Transverse colon (tissue), 4 donors: ENCODE measurements at places on chromosomes 11 and 22. TPM values are rescaled to one million over a fixed set of nuclear protein-coding genes. Genes with fewer than 3 reads are reported as not detected.

GRCh38 chr11:66070604-66071380, 720 bp downstream of the PACS1 start:
- peak; percentile 43 for DNase-seq

DNA sequence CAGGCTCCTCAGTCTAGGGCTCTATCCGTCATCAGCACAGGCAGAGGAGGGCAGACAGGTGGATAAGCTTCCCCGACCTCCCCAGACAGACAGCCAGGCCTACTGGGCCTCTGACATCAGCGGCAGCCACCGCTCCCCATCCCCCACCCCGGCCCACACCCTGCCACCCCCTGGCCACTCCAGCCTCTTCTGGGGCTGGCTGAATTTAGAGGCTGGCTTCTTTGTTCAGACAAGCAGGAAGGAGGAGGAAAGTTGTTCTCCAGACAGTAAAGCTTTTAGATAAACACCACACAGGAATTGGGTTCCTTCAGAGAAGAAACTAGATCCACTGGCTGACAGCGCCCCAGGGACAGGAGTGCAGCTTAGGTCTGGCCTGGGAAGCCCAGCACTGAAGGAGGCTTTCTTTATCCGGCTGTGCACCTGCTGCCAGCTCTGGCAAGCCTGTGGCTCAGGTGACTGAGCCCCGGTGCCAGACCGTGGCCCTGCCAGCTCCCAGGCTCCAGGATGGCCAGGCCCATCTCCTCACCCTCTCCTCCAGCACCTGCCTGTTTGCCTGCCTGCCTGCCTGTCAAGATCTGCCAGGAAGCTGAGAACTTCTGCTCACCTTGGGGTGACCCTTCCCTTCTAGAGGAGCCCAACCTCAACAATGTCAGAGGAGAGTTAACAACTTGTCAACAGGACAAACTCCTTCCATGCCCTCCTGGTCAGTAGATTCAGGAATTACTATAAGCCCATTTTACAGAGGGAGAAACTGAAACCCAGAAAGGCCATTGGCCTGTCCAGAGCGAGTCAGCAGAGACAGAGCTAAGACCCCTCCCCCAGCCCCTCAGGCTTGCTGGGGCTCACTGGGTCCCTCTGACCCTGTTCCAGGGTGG, 44.0 kb upstream of the KLHL35 start:
- no peak for DNase-seq

- DNase-seq, result no peak
Observed at GRCh38 chr11:83303316-83303715, 17.1 kb upstream of the CCDC90B start.

DNA sequence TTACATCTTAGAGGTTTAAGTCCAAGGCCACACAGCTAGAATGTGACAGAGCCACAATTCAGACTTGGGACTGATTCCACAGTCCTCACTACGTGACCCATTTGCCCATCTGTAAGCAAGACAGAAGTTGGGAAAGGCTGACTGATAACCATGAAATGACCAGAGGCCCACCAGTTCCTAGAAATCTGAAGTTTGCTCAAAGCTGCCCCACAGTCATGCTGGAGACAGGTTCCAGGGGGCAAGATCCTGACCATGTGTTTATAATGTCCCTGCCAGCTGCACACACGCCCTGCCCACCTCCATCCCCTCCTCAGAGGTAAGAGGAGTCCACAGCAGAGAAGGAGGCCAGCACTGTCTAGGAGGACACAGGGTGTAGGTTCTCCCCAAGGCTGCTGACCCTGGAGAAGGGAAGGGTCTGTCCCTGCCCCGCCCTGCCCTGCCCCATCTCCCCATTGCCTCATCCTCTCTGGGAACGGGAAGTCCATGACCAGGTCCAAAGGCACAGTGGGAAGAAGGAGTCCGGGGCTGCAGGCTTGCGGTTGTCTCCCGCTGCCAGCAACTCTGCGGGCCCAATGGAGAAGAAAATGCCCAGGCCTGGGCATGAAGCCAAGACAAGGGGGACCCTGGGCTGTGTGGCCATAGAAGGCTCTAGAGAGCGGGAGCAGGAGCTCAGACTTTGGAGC, 11.9 kb upstream of the OAF start:
- peak; percentile 70 for DNase-seq

Gene PRDM11
- 7.0 TPM for total RNA-seq

Gene OR10D3
- not detected for total RNA-seq

Gene RCOR2
- 0.82 TPM for total RNA-seq

Gene APOL3
- total RNA-seq, result 8.7 TPM
